Left lobe of liver (tissue), 2 donors: ENCODE measurements at places on chromosomes 3 and 15. TPM values are rescaled to one million over a fixed set of nuclear protein-coding genes. Genes with fewer than 3 reads are reported as not detected.

Gene ZDHHC19
- total RNA-seq, result 1.3 TPM

Gene AP4E1
- 4.4 TPM for total RNA-seq

Gene EOMES
- total RNA-seq, result 0.08 TPM

Gene RHOV
- not detected for total RNA-seq

Gene SIDT1
- total RNA-seq, result 0.55 TPM

Gene CDHR4
- not detected for total RNA-seq

DNA sequence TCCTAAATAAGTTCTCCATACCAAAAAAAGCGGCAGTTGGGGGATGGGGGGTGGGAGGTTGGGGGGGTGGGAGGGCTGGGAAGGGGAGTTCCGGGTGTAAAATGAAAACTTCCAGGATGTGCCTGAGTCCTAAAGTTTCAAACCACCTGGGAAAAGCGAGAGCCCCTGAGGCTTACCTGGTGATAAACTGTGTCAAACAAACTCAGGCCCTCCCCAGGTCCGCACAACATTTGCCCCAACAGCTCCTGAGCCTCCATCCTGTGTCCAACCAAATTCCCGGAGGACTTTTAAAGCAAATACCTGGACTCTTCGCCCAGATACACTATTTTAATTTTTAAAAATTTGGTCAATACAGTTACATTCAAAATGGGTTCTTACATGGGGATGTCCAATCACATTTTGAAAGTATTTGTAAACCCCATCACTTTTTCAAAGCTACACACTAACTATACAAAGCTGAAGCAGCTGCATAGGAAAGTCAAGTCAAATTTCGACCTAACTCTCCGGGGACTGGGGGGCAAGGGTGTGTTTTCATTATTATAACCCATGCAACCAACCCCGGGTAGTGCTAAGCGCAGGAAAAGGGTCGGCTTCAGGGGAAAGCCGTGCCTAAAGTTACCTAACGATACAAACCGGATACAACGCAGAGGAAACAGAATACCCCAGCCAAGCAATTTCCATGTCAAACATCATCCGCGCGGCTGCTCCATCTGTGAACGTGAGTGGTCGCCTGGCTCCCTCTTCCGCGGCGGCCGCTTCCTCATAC, 685 bp upstream of the FOXB1 start:
- no peak for DNase-seq

DNA sequence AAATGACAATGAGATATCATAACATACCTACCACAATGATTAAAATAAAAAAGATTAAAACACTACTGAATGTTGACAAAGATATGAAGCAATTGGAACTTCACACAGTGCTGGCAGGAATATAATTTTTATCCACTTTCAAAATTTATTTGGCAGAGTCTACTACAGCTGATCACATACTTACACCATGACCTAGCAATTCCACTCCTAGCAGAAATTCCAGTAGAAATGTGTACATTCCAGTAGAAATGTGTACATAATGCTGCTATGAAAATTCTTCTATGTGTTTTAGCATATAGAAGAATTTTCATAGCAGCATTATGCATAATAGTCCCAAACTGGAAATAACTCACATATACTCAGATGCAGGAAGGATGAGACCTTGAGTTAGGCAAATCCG, 43.5 kb downstream of the IFT57 start:
- no peak for DNase-seq

DNA sequence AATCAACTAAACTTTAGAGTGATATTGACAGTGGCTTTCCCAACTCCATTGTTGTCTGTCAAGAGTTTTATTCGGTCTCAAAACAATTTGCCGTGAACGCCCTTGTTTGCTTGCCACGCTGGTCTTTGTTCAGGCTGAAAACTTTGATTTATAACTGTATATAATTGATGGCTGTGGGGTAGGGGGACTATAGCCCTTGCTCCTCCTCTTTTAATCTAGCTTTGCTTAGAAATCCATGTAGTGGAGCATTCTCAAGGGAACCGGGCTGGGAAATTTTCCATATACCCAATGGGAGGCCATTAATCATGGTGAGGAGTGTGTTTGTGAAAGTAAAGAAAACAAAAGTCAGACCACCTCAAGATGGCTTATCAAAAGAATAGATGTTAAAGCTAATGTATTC, 339.8 kb upstream of the RARB start:
- DNase-seq, result no peak

DNA sequence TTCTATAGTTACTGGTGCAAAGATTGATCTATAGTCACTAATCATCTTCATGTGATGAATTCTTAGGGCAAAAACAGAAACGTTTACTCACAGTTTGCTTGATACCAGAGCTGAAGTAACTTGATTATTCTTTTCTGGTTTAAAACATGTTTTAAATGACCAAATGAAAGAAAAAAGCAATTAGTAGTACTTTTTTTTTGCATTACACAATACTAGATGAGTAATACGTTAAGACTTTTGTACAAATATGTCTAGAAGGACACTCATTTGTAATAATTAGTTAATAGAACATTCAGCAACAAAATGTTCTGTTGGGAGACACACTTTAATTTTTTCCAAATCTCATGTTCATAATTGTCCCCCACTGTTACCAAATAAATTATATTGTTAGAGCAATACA, 523.2 kb downstream of the SOX2 start:
- no peak for DNase-seq

DNA sequence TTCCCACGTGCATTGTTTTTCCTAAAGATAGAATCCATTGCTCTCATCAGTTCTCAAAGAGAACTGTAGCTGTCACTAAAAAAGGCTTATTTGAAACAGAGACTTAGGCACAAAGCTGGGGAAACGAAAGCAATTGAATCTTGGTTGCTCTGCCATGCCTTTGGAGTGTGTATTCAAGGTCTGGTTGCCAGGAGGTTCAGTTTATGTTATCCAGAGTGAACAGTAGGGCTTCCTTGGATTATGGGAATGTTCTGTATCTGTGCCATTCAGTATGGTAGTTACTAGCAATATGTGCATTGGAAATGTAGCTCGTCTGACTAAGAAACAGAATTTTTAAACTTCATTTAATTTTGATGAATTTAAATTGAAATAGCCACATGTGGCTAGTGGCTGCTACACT, 50.6 kb downstream of the CLSTN2 start:
- DNase-seq, result no peak

DNA sequence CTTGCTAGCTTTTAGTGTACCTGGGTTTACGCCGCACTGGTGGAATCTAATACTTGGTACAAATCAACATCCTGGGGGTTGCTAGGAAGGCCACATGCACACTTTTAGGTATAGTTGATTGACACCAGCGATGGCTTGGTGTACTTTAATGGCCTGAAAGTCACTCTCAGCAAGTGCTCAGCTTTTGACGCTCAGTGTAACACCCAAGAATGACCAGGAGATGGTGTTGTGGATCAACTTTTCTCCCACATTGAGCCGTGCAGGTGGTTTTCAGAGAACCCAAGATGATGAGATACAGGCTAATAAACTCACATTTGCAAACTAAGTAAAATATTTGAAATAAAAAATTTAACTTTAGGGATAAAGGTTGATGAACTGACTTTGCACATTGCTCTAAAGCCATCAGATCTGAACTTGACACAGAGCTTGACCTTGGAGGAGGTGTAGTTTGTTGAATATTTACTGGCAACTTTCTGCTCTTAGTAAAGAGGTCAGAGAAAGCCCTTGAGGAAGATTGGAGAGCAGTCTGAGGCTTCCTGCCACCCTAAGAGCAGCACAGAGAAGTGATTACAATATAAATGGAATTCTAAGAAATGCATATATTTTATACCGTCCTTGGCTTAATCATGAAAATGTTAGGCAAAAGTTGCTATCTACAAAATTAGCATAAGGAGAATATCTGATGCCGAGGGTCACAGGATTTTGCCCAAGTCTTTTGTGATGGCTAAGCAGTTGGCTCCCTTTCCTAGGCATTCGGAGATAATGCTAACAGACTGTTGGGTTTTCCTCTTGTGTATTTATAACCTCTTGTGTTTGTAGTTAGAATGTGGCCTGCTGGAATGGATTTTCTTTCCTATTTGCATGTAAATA, 143.4 kb upstream of the RASGRP1 start:
- no peak for DNase-seq

- DNase-seq, result no peak
Measured at GRCh38 chr3:190429681-190430080, 20.0 kb downstream of the TMEM207 start.
